ENCODE measurements at places on chromosomes 12 and 14. TPM values are rescaled to one million over a fixed set of nuclear protein-coding genes. Genes with fewer than 3 reads are reported as not detected.

- no peaks in the 10 kb centered on the region for H3K27me3 ChIP-seq
- no peak for DNase-seq
- no peak overlapping the region for H3K27ac ChIP-seq
- no peaks in the 10 kb centered on the region for H3K36me3 ChIP-seq
- peaks cover 34% of the 10 kb centered on the region for H3K4me1 ChIP-seq
Observed at GRCh38 chr12:89662623-89663022, 46.0 kb downstream of the ATP2B1 start.

Gene BICDL1
- total RNA-seq: 0.66 TPM

DNA sequence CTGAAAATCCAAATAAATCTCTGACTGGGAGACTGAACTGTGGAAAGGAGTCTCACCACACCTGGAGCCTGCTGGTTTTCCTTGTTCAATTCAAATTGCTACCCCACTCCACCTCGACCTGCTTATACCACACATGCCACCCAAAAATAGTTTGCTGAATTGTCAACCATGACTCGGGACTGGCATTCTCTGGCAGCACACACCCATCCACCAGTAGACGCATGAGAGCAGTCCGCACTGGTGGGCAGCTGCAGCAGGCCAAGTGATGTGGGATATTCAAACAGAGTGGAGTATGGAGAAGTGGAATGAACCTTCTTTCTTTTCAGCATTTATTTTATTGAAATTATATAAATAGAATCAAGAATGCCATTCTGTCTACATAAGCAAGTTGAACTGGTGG is 38.7 kb upstream of the SYCP3 start:
- H3K27ac ChIP-seq: no peak overlapping the region
- no peak for DNase-seq
- H3K27me3 ChIP-seq: no peaks in the 10 kb centered on the region
- H3K36me3 ChIP-seq: no peaks in the 10 kb centered on the region

Gene TAS2R31
- total RNA-seq: 10.5 TPM

DNA sequence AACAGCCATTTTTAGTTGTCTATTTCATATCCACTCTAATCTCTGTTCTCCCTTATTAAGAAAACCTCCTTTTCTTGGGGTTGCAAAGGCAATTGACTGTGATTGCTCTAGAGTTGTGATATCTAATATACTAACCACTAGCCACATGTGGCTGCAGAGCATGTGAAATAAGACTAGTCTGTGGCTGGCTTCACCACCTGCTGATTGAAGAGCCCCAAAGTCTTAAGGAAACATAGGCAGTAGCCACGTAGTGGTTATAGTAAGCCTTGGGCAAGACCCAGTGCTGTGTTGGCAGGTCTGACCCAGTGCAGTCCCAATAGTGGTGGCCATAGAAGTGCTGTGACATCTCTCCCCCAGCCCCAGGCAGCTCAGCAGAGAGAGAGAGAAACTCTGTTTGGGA is 28.4 kb upstream of the ATP2B1 start:
- H3K27me3 ChIP-seq: no peaks in the 10 kb centered on the region
- H3K4me3 ChIP-seq: no peak overlapping the region
- no peak overlapping the region for H3K27ac ChIP-seq
- H3K36me3 ChIP-seq: no peaks in the 10 kb centered on the region
- DNase-seq: no peak
- no peaks in the 10 kb centered on the region for H3K4me1 ChIP-seq

- no peak for DNase-seq
- H3K4me3 ChIP-seq: no peak overlapping the region
- H3K4me1 ChIP-seq: no peaks in the 10 kb centered on the region
- no peak overlapping the region for H3K27ac ChIP-seq
- H3K36me3 ChIP-seq: no peaks in the 10 kb centered on the region
Observed at GRCh38 chr12:59578254-59578653, 17.6 kb upstream of the SLC16A7 start.

DNA sequence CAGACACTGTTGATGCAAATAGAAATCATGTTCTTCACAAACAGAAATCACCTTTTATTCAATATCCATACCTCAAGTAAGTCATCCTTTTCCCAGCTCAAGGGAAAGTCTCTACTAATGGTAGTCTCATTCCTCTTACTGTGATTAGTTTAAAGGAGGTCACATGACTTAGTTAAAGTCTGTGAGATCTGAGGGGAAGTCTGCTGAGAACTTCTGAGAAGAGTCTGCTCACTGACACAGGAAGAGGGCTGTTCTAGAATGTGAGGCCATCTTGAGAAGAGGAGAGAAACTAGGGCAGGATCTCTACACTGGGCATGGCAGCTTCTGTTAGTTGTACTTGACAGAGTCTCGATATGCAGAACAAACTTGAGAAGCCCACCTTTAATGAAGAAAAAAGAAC is 146.8 kb downstream of the C12orf42 start:
- no peaks in the 10 kb centered on the region for H3K36me3 ChIP-seq
- no peak overlapping the region for H3K27ac ChIP-seq
- no peak for DNase-seq
- no peaks in the 10 kb centered on the region for H3K27me3 ChIP-seq

DNA sequence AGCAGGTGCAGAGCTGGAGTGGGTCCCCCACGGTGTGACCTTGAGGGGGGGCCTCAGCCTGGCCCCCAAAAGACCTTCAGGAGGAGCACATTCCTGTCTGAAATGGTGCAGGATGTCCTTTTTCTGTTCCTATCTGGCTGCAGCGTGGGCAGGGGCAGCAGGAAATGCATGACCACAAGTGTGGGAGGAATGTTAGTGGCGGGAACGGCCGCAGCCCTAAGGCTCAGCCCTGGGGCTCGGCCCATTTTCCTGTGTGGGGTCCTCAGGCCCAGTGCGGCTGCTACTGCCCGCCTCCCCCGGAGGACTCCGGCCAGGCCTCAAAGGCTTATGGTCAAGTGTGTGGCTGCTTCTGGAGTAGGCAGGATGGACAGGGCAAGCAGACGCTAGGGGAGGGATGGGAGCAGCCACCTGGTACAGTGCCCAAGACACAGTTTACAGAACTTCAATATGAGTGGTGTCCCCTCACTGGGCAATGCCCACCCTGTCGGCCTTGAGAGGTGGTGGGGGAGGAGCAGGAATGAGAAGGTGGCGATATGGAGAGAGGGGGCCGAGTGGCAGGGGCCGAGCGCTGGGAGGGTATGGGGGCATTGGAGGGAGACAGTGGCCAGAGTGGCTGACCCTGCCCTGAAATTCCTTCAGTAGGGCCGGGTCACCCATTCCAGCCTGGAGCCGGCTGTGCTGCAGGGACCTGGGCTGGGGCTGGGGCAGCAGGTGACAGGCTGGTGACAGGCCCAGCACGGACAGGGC is 137.4 kb downstream of the CALM1 start:
- no peak overlapping the region for H3K27ac ChIP-seq
- no peak overlapping the region for H3K4me3 ChIP-seq
- no peak for DNase-seq
- H3K36me3 ChIP-seq: no peaks in the 10 kb centered on the region

- peaks cover 7% of the 10 kb centered on the region for H3K36me3 ChIP-seq
- H3K4me3 ChIP-seq: peak overlapping the region; percentile 51
- DNase-seq: no peak
- H3K4me1 ChIP-seq: peaks cover 3% of the 10 kb centered on the region
Observed at GRCh38 chr12:112938751-112939150, 477 bp downstream of the OAS3 start.

- no peaks in the 10 kb centered on the region for H3K36me3 ChIP-seq
- DNase-seq: no peak
- no peak overlapping the region for H3K4me3 ChIP-seq
Observed at GRCh38 chr12:116697305-116697704, 40.6 kb downstream of the SPRING1 start.

Measured in tibial nerve (tissue), 4 donors.